ENCODE measurements at places on chromosomes 12 and 14.

- peak; percentile 69 for DNase-seq
Measured at GRCh38 chr14:24678801-24679247, 44.8 kb upstream of the GZMB start.

GRCh38 chr12:28097221-28097620 lies 93.0 kb upstream of the CCDC91 start:
- DNase-seq: no peak

GRCh38 chr12:15142711-15143110 lies 78.5 kb downstream of the RERG start:
- DNase-seq: no peak

DNA sequence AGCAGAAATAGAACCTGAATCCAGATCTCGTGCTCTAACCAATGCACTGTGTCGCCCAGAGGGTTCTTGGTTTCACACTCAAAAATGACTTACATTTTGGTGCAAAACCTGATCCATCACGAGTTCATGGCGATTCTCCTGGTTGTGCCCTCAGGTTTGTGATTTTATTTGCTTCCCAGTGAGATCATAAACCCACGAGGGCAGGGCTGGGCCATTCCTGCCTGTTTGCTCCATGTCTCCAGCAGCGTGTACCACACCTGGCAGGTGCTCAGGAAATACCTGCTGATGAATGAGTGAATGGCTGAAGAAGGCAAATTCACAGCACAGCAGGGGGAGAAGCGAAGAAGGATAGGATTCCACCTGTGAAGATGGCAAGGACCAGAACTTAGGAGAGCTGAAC lies 9.4 kb downstream of the ACACB start:
- no peak for DNase-seq

DNA sequence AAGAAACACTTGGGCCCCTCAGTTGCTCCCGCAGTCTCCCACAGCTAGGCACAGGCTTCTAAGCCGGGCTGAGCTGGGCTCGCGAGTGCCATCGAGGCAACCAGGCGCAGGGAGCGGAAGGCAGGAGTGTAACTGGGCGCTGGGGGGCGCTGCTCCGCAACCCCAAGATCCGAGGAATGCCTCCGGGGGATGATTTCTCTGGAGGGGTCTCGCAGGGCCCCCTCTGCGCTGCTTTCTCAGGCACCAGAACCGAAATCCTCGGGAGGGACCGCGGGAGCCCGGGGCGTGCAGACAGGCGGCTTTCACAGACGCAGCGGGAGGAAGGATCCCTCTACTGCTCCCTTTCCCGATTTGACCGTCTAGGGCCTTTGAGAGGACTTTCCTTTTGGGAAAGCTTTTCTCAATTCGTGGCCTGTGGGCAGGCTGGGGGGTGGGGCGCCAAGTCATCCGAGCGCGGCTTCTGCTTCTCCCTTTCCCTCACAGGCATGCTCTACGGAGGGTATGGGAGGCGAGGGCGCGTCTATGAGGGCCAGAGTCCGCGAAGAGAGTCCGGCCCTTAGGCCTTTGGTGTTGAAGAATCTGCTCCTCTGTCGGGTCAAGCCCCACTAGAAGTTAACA lies 4.3 kb upstream of the NKX2-1 start:
- DNase-seq: no peak

- no peak for DNase-seq
Measured at GRCh38 chr14:25537846-25538455, 488.0 kb upstream of the STXBP6 start.

DNA sequence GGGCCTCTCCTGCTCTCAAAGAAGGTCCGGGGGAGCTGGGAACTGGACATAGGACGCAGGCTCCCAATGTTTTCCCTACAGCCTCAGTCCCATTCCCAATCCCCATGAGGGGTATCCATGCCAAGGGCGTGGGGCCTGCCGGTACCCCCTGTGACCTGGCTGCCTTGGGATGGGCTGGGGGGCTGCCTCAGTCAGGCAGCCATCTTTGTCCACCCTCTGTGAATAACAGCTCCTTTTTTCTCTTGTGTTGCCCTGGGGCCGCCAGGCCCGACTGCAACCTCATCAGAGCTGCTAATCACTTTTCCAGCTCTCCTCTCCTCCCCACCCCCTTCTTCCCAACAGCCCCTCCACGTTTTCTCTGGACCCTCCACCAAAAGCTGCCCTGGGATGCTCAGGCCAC lies 11.2 kb downstream of the FIGNL2 start:
- no peak for DNase-seq

- no peak for DNase-seq
Measured at GRCh38 chr12:13200841-13201240, 4.3 kb downstream of the EMP1 start.

- DNase-seq: no peak
Measured at GRCh38 chr12:83823386-83824045, 1089.1 kb downstream of the SLC6A15 start.

GRCh38 chr12:18400186-18400585 lies 138.9 kb downstream of the PIK3C2G start:
- no peak for DNase-seq

GRCh38 chr12:73612551-73612950 lies 925.1 kb upstream of the ATXN7L3B start:
- DNase-seq: no peak

- no peak for DNase-seq
Measured at GRCh38 chr12:124726596-124727263, 136.9 kb downstream of the SCARB1 start.

- peak; percentile 63 for DNase-seq
Measured at GRCh38 chr14:105414456-105415371, 4.9 kb upstream of the MTA1 start.

GRCh38 chr12:11863478-11863906 lies 207.2 kb upstream of the BCL2L14 start:
- no peak for DNase-seq

DNA sequence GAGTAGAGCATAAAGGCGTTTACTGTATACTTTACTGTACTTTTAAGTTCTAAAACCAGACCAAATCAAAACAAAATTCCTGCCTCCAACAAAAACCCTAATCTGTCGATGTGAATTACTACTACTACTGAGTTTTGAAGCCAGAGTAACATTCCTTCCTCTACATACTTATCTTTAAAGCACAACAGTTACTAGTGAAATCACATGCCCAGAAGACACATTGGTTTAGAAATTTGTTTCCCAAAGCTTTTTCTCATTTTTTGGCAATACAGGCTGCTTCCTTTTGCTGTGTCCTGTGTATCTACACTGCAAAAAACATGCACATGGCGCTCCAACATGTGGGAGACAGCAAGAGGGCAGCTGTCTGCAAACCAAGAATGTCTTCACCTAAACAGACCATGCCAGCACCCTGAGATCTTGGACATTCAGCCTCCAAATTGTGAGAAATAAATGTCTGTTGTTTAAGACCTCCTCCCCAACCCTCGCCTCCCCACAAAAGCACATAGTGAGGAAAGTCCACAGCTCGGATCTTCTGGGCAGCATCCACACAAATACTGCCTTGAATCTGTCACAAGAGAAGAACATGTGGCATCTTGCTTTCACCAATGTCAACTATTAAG lies 21.1 kb downstream of the SETD3 start:
- DNase-seq: no peak

- DNase-seq: no peak
Measured at GRCh38 chr12:46910830-46911229, 85.0 kb upstream of the SLC38A4 start.

DNA sequence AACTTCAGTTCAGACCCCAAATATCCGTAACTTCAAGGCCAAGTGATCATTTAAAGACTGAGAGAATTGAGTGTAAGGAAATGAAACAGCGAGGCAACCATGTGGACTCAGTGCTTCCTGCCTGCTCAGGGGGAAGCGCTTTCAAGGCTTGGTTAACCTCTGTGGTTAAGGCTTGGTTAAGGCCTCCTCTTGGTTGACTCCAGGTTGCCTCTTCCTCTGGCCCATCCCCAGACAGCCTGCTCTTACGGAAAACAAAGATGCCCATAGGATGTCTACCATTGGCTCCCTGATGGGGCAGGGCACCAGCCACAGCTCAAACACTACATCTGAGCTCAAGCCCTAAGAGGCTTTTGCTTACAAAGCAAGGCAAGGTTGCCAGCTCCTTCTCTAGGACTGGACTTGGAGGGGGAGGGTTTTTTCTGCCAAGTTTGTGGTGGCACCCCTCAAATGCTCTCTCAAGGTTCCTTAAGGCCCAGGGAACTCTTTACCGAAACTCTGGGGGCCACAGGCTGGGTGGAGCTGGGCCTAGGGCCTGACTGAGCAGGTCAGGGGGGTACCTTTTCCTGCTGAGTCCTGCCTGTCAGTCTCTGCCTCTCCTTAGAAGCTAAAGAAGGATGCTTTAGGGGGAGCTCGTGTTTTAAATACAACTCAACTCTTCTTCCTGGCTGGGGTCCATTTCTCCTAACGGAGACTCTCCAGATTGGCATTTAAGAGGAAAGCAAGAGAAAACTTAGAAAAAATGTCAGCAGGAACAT lies 13.7 kb downstream of the COL2A1 start:
- DNase-seq: peak; percentile 52

- DNase-seq: no peak
Measured at GRCh38 chr12:1418144-1418543, 176.2 kb downstream of the FBXL14 start.

GRCh38 chr14:100732766-100733100 lies 6.0 kb downstream of the DLK1 start:
- DNase-seq: no peak

DNA sequence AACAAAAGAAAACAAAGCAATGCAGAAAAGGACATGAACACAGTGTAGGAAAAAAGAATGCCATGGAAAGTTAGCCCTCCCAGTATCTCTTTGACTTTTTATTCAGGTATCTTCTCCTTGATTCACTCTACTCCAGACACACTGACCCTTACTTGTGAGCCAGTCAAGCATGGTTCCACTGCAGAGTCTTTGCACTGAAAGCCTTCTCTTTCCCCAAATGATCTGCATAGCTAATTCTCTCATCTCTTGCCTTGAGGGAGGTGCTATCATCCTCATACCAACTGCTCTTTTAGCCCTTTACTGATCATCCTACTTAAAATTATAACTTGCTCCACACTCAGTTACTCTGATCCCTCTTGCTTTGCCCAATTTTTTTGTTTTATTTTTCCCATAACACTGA lies 101.2 kb upstream of the SLC16A7 start:
- no peak for DNase-seq

- DNase-seq: no peak
Measured at GRCh38 chr12:68259318-68259940, 6.0 kb upstream of the IL22 start.

- peak; percentile 71 for DNase-seq
Measured at GRCh38 chr12:121992059-121992879, 29.4 kb upstream of the BCL7A start.

- no peak for DNase-seq
Measured at GRCh38 chr12:119182701-119183493, 4.2 kb downstream of the HSPB8 start.

- peak; percentile 10 for DNase-seq
Measured at GRCh38 chr14:66507181-66507721, 696 bp upstream of the GPHN start.

DNA sequence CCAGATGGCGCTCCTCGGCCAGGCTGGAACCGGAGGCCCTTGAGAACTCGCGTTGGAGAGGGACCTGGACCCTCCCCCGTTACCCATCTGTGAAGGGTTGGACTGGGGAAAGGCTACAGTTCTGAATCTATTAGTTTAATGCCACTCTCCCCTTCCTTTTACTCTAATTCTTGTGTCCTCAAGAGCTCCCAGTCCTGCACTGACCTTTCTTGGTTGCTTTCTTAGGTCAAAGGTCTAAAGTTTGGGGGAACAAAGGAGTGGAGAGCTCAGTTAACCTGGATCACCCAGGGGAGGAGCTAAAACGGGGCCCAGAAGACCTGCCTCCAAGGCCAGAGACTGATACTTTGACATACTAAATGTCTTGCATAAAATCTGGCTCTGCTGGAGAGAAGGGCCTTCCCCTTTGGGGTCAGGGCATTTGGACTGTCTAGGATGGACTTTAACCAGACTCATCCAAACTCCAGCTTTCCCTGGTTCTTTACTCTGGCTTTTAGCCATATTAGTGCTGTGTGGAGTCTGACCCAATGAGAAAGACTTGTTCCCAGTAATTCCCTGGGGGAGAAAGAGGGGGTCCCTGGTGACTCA lies 923 bp upstream of the MLF2 start:
- DNase-seq: no peak
